CD4-positive, alpha-beta T cell treated with Interleukin-2 at 100 ng/mL for 4 hours (primary cell): ENCODE measurements at places on chromosomes 7 and 10.

GRCh38 chr7:127895814-127896280, 135.4 kb downstream of the LRRC4 start:
- DNase-seq = no peak

GRCh38 chr10:128047991-128048818, 78.0 kb downstream of the MKI67 start:
- peak; percentile 63 for DNase-seq

DNA sequence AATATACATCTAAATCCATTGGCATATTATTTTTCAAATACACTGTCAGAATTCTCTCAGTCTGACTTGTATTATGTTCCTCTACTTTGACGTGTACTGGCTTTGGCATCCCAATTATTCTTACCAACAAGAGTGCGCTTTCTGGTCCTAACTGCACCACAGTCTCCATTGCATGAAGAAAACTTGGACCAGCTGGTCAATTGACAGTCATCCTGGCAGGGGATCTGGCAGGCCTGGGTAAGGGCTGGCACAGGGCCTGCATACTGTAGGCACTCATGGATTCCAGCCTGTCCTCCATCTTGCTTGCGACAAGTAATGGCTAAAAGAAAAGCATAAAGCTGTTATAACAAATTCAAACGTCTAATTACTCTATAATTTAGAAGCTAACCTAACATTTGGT, 384.9 kb downstream of the THSD7A start:
- DNase-seq = no peak

- no peak for DNase-seq
Observed at GRCh38 chr7:40987571-40987970, 715.3 kb downstream of the INHBA start.

GRCh38 chr7:155296788-155297516, 726 bp upstream of the INSIG1 start:
- peak; percentile 89 for DNase-seq

DNA sequence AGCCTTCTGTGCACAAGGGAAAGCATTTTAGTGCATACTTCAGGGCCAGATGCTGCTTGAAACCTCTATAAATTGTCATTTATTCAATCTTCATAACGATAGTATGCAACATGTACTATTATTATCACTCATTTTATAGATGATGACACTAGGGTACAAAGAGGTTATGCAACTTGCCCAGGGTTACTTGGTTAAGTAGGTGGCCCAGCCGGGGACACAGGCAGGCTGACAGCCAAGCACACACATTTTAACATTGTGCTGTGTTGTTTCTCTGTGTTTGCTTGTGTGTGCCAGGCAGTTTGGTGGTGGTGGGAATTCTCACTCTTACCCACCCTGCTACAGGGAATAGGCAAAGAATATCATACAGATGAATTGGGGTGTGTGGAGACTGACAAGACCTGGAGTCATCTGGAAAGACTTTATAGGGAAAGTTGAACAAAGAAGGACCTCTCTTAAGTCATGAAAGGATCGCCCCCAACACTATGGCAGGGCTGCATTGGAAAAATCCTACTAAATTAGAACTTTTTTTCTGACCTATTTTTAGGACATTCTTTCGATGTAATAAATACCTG, 98.9 kb downstream of the MKX start:
- DNase-seq = no peak

DNA sequence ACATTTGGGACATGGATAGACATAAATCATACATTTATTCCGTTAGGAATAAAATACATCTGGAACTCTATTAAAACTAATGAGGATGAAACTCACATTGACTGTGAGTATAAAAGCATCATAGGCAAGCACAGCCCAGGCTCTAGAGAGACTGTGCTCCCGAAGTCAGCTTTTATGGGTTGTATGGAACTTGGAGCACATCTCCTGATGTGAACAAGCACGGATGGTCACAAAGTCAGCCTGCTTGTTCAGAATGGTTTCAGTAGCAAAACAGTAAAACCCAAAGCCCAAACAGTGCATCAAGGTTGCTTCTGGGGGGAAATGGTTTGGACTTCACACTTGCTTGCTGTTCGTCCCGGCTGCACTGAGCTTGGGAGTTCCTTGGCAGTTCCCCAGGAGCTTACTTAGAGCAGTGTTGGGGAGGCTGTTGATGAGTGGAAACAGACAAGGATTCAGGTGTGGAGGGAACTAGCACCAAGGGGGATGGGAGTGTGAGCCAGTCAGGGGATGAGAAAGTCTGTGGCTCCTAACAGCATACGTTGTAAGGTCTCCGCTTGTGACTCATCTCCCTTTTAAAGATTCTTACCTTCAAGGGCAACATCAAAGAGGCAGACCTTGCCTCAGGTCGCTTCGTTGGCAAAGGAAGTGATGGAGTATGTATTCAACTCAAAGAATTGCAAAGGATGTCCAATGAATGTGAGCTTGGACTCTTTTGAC, 19.7 kb upstream of the ITGA8 start:
- no peak for DNase-seq

DNA sequence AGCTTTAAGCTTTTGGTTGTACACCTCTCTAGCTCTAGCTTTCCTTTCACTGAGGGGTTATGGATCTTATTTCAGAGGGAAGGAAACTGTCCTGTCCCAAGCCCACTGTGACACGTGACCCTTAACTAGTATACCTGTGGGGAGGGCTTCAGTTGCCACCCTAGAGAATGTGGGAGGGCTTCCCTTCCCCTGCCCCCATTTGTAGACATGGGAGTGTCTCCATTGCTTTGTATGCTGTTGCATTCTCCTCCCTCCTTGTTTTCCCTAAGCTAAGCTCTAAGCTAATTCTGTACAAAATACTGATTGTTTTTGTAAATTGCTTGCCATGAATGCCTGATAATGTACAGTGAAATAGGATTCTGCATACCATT, 11.2 kb downstream of the LUC7L2 start:
- DNase-seq = no peak

- DNase-seq = no peak
Observed at GRCh38 chr10:9254353-9254752, 1199.9 kb downstream of the GATA3 start.

- DNase-seq = no peak
Observed at GRCh38 chr10:123782549-123782948, 109.1 kb downstream of the CPXM2 start.

DNA sequence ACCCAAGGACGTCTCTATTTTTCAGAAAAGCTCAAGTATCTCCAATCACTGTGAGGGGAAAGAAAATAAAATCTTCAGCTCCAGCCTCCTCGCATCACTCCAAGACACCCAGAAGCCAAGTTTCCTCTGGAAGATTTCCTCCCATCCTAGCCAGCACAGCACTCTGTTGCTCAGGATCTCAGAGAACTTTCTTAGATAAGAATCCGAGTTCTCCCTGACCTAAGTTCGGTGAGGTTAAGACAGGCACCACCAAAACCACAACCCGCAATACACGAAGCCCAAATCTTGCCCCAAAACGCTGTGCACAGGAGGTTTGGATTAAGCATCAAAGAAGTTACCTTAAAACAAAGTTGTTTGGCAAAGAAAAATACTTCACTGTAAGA, 4.2 kb downstream of the FAM53B start:
- peak; percentile 24 for DNase-seq

DNA sequence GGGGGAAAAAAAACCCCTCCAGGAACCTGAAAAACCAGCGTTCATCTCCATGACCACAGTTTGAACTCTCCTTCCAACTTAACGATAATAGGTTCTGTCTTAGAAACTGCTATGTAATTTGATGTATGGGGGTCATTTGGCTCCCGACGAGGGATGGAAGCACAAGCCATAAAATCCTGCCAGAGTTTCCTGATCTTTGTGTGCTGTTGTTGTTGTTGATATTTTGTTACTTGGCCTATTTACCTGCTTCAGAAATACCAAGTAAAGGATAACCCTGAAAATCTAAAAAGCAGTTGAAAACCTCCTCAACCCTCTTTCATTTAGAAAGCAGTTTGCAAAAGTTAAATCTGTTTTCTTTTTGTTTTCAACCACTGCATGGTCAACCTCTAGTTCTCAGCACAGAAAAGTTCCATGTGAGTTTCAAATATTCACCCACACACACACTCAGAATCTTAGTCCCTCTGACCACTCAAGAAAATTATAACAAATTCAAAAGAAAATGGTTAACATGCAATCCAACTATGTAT, 9.3 kb upstream of the HOXA2 start:
- DNase-seq = no peak

GRCh38 chr7:155682484-155682883, 38.0 kb downstream of the RBM33 start:
- no peak for DNase-seq

DNA sequence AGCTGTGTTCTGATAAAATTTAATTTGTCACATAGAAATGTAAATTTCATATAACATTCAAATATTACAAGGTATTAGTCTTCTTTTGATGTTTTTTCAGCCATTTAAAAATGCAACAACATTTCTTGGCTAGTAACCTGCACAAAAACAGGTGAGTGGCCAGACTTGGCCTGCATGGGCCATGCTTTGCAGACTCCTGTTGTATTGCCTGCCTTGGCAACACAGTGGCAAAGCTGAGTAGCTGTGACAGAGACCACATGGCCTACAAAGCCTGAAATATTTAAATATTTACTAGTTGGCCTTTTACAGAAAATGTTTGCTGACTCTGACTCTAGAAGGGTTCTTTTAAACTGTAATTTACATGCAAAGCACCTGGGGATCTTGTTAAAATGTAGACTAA, 13.5 kb upstream of the TBX20 start:
- DNase-seq = no peak

- DNase-seq = no peak
Observed at GRCh38 chr10:102657984-102658724, 13.9 kb downstream of the TRIM8 start.

DNA sequence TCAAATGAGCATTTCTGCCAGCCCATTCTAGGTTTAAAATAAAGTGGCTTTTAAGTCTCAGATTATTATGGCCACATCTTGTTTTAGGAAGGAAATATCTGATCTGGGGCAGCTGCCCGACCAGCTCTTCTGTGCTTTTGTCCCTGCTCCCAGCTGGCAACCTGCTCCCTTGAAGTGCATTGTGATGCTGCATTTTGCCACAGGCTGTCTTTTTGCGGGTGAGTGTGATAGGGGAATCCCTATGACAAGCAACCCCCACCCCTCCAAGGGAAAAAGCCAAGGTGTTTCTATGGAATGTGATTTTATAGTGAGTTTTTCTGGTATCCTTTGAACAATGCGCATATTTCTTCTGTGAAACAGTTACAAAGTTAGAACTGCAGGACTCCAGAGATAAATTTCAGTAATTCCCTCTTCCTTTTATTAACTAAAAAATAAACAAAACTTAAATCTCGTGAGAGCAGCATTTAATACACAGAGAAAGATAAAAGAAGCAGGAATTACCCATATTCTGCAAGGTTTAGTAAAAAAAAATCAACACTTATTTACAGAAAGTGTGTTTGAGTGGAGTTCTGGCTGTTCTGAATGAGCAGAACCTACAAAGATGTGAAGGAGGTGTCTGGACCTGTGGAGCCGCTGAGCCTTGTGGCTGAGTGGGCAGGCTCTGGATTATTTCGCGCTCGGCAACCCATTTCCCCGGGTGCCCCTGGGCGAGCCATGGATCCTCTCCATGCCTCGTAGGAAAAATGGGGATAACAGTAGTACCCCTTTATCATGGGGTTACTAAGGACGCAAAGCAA, 10.1 kb upstream of the HPS1 start:
- DNase-seq = no peak

GRCh38 chr7:124101173-124101768, 68.4 kb upstream of the TMEM229A start:
- DNase-seq = no peak

DNA sequence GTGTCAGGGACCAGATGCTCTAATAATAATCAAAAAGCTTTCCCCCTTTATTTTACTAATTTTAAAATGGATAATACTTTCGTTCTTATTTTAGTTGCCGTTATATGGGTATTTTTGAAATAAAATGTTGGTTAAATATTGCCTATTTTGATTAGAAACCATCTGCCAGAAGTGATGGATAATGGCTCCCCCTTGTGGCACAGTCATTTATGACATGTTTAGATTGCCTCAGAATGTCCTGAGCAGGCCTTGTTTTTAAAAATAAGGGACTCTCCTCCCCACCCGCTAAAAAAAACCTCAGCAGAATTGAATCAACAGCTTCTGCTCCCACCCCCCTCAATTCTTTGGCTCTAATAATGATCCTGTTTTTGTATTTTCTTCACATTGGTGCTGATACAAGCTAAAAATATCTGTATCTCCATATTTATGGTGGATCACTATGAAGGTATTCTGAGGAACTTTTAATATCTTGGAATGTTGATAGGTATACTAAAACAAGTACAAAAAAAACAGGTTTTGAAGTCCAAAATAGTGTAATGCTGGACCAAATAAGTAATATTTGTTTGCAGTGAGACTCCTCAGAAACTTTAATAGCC, 38.8 kb downstream of the TMEM60 start:
- DNase-seq = peak; percentile 87

- DNase-seq = no peak
Observed at GRCh38 chr10:125961743-125962142, 65.4 kb downstream of the FANK1 start.

DNA sequence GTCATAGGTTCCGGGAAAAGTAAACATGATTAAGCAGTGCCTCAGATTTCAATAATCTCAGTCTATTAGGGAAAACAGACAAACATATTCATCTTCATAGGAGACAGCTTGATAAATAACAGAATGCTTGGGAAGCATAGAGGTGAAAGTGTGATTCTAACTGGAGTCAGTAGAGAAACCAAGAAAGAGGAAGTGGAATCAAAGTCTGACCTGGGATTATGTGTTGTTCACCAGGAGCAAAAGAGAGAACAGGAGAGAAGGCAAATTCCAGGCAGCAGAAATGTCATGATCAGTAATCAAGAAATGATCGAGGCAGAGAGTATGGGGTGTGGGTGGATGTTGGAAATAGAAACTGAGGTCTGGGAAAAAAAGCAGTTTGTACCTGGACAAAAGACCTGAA, 43.7 kb downstream of the DGKB start:
- no peak for DNase-seq

DNA sequence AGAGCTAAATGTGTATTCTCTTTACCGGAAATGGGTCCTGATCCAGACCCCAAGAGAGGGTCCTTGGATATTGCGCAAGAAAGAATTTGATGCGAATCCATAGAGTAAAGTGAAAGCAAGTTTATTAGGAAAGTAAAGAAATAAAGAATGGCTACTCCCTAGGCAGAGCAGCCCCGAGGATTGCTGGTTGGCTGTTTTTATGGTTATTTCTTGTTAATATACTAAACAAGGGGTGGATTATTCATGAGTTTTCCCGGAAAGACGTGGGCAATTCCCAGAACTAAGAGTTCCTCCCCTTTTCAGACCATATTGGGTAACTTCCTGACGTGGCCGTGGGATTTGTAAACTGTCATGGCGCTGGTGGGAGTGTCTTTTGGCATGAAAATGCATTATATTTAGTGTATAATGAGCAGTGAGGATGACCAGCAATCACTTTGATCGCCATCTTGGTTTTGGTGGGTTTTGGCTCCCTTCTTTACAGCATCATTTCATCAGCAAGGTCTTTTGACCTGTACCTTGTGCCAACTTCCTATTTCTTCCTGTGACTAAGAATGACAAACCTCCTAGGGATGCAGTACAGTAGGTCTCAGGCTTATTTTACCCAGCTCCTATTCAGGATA, 60.4 kb downstream of the ARL4A start:
- no peak for DNase-seq

DNA sequence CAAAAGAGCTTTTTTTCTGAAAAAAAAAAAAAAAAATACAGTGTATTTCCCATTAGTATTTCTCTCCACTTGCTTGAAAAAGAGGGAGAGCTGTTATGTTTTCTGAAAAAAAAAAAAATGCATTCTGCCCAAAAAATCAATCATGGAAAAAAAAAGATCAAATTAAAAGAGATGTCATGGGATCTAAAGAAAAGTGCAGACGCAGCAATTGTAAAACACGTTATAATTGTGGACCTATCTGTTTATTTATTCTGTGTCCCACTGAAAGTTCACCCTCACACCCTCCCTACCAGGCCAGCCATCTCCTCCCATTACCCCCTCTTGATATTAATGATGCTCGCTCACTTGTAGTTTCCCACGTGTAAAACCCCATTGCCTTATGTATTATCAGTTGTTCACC, 674.0 kb upstream of the C7orf33 start:
- no peak for DNase-seq
